Aorta (tissue), 5 donors: ENCODE measurements at places on chromosomes 16 and 17.

GRCh38 chr17:46727572-46728348 is 90.7 kb downstream of the WNT3 start:
- DNase-seq = no peak

- peak; percentile 91 for DNase-seq
Observed at GRCh38 chr17:42409523-42410318, 13.3 kb downstream of the CAVIN1 start.

DNA sequence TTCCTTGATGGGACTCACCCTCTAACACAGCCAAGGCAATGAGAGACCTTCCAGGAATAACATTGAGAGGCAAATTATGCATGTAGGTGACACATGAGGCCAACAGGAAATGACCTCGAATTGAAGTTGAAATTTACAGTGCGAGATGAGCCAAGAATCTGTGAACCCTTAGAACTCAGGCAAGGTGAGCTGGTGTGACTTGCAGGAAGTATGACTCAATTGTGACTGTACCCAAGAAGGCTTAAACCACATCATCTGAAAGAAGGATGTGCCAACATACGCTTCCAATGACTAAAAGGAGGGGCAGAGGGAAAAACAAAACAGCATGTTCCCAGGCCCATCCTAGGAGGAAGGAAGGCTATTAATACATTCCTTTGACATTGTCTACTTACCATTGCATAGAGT is 44.8 kb downstream of the PITPNC1 start:
- no peak for DNase-seq

DNA sequence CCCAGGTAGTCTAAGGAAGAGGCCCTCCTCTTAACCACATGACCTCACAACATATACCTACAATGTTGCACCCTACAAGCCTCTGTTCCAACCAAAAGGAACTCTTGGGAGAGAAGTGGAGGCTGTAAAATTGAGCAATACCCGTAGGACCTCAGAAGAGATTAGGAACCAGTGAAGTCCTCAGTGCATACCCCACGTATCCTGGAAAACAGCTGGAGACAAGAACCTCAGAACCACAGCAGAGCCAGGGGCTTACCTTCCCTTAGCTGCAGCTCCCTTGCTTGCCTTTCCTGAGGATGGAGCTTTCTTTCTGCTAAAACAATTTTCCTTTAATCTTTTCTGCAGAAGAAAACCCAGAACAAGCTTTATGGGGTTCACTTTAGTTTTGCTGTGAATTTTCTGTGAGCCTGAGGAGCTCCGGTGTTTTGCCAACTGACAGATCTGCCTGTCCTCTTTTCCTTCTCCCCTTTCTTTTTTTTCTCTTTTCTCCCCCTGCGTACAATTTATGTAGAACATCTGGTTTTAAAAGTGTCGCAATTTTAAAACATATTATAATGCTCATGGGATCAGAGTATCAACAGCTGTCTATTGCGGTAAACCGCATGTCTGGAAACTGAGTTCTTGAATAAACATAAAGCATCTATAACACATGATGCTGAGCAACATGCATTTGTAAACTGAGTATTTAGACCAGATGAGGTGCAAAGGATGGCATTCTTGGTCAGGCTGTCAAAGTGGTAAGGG is 226.4 kb upstream of the MAF start:
- no peak for DNase-seq

DNA sequence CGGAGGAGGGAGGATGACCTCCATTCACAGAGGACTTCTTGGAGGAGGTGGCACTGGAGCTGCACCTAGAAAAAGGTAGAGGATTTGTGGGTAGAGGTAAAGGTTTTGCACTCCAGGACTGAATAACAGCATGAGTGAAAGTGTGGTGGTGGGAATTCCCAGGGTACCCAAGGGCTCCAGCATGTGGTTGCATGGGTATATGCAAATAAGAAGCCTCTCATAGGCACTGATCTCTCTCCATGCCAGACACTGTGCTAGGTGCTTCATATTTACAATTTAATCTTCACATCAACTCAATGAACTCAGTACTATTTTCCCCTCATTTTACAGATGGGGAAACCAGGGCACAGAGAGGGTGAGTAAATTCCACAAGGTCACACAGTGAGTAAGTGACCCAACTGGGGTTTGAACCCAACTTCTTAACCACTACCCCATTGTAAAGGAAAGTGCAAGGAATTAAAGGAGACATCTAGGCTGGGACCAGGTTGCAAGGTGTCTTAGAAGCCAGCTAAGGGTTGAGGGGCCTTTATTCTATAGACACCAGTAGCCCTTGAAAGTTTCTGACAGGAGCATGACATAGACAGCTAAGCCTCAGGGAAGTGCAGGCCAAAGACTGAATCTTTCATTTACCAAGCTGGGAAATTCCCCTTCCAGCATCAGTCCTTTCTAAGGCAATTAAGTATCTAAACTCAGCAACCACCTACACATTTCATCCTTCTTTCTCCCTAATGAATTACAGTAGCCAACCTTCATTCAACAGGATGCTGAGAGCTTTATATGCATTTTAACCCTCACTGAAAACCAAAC is 21.3 kb downstream of the SCNN1B start:
- DNase-seq = no peak

DNA sequence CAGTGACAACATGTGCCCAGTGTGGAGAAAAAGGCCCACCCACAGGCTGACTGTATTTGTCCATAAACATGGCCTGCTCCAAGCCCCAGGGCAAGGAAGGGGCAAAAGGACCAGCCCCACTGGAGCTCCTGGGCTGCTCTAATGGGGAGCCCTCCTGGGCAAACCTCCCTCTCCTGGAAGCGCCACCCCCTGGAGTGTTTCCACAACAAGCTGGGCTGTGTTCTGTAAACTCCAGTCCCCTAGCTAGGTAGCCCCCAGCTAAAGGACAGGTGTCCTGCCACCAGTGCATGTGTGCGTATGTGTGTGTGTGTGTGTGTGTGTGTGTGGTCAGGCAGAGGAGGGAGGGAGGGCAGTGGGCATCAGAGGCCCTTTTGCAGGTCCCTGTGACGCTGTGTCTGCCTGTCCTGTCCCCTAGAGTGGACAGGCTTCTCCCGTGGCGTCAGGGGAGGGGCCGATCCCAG is 11.3 kb upstream of the STAC2 start:
- no peak for DNase-seq

DNA sequence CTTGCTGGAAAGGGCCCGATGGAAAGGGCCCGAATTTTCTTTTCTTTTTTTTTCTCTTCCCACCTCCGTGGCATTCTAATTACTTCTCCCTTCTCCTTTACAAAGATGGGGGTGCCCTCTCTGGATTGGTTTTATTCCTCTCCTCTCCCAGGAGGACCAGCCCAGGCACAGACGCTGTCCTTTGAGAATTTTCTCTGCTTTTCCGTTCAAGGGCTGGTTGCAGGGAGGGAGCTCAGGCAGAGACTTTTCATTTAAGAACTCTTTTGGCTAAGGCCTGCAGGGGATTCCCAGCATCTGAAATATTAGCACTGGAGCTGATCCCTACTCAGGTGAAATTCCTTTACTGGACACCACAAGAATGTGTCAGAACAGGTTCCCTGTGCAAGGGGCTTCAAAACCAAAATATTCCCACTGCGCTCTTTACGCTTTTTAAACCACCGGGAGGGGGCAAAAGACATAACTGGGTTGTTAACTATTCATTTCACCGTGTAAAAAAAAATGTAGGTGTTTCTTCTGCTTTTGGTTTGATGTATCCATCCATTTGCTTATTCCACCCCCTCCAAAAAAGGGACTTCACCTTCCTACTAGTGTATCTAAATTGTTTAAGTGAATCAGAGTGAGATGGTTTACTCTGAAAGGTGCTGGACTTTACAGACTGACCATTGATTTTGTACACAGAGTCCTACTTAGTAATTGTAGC is 1.4 kb downstream of the NFAT5 start:
- no peak for DNase-seq
